ENCODE measurements at places on chromosomes 6 and 20. TPM values are rescaled to one million over a fixed set of nuclear protein-coding genes. Genes with fewer than 3 reads are reported as not detected.

PSMF1 gene
- total RNA-seq, result 140 TPM

MSH5 gene
- 7.5 TPM for total RNA-seq

EMILIN3 gene
- total RNA-seq, result 0.37 TPM

DUSP15 gene
- total RNA-seq, result 0.96 TPM

PYGB gene
- total RNA-seq, result 83.9 TPM

RRP36 gene
- 54.2 TPM for total RNA-seq

BHLHE23 gene
- total RNA-seq, result not detected
